ENCODE measurements at places on chromosomes 4 and X. TPM values are rescaled to one million over a fixed set of nuclear protein-coding genes. Genes with fewer than 3 reads are reported as not detected.

DNA sequence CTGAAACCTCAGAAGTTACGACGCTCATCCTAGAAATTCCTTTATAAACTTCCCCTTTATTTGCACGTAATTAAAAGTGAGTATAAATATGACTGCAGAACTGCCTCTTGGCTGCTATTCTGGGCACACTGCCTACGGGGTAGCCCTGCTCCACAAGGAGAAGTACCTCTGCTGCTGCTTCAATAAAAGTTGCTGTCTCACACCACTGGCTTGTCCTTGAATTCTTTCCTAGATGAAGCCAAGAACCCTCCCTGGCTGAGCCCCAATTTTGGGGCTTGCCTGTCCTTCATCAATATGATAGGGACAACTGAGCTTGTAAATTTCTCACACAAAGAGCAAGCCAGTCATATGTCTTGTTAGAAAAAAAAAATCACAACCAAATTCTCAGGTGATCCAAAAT is 115.8 kb downstream of the VEGFC start:
- DNase-seq: no peak

- DNase-seq: no peak
Observed at GRCh38 chrX:38868941-38869401, 67.7 kb downstream of the MID1IP1 start.

DNA sequence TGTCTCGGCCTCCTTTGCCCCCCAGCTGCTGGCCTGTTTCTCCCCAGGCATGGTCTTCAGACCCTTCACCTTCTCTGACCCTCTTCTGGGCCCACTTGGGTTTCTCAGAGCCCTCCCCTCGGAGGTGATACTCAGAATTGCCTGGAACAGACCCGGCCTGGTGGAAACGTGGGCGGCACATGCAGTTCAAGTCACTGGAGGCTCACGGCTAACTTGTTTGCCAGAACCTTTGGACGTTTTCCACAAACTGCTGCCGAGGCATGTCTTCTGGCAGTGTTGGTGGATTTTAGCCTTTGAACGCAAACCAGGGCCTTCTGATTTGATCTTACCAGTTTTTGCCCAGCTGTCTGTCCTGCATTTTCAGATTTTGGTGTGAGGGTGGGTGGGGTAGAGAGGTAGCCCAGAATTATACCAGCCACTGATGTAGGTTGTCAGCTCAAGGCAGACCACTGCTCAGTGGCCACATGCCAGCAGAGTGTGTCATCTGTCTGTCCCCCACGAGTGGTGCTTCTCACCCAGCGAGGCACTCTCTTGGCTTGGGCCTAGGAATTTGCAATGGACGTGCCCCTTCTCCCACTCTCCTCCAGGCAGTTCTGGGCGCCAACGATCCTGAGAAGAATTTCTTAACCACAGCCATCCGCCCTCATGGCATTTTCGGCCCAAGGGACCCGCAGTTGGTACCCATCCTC is 32.5 kb upstream of the ZNF185 start:
- DNase-seq: no peak

DNA sequence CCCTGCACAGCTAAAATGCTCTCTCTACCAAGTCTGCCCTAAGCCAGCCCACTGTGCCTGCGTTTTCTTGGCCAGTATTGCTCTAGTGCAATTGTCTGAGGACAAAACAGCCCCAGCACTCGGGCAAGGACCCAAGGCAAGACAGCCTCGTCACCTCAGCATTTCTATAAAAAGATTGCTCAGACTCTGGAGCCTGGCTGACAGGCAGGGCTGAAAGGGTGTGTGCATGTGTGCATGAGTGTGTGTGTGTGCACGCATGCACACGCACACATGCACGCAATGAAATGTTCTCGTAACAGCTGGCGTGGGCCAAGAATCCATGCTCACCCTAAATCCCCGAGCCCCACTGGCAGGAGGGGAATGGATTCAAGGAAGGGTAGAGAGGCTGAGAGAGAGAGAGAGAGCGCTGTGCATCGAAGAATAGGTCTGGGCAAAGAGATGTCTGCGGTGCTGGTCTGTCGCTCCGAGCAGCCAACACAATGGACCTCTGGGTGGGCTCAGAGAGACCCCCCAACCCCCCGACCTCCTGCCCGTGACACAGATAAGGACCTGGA is 579.2 kb downstream of the BCOR start:
- no peak for DNase-seq

- no peak for DNase-seq
Observed at GRCh38 chrX:23826653-23827052, 43.7 kb downstream of the SAT1 start.

Gene CXCL6
- 5.5 TPM for total RNA-seq

All from liver (tissue), 10 donors.